Mesothelial cell of epicardium (in vitro differentiated cells): ENCODE measurements at places on chromosomes 2 and 18.

DNA sequence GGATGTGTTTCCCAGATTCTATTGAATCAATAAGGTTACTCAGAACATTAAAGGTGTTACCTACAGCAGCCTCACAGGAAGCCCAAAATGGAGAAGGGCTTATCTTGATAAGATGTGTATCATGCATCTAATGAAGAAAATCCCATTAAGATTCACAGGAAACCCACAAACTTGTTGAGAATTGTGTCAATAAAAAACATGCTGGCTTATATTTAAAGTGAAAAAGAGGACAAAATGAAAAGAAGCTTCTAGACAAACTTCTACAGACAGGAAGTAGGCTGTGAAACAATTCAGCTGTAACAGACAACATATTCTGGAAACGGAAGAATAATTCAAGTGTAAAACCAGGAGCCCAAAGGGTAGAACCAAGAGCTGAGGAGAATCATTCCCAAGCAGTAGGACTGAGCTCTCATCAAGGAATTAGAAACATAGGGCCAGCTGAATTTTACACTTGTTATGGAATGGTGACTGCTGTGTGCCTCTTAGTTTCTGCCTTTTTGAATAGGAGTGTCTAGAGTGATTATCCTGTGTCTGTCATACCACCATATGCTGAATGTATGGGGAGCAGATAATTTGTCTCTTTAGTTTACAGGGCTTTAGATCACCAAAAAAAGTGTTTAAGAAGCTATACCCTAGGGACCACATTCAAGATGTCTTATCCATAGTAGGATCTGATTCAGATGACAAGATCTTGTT is 9.6 kb downstream of the IMMT start:
- no peak for DNase-seq

- DNase-seq = no peak
These were observed 22.3 kb downstream of the ATP8B1 start for GRCh38 chr18:57780706-57781347.

GRCh38 chr2:130347220-130347925 is 4.7 kb downstream of the IMP4 start:
- DNase-seq = no peak

GRCh38 chr2:101613056-101613704 is 84.3 kb upstream of the MAP4K4 start:
- DNase-seq = no peak

DNA sequence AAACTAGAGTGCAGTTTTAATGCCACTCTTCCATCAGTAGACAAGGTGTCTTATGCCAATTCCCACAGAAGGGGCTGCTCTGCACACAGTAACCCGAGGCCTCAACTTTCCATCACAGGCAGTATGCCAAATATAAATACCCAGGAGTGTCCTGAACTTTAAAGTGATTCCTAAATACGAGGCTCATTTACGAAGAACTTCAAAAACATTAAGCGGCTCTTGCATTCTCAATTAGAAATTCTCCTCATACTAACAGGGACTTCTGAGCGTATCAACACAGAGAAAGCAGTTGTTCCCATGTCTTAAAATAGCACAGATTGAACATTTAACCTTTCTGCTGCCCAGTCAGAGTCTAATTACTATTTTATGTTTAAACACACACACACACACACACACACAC is 638.6 kb downstream of the ERBB4 start:
- no peak for DNase-seq

DNA sequence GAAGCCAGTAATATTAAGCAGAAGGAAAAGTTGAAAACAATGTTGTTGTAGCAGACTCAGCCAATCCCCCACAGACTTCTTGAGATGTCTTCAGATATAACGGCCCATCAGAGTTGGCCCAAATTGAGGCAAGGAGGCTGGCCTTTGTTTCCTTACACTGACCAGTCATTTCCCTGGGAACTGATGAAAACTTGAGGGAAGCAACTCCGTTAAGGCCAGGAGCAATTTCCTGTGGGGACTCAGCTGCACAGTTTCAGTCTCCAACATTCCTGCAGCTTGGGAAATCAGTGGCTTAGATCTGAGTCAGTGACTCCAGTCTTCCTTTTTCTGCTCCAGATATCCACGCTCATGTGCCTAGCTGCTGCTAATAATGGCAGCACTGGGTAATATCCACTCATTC is 75.7 kb downstream of the FTCDNL1 start:
- DNase-seq = no peak

DNA sequence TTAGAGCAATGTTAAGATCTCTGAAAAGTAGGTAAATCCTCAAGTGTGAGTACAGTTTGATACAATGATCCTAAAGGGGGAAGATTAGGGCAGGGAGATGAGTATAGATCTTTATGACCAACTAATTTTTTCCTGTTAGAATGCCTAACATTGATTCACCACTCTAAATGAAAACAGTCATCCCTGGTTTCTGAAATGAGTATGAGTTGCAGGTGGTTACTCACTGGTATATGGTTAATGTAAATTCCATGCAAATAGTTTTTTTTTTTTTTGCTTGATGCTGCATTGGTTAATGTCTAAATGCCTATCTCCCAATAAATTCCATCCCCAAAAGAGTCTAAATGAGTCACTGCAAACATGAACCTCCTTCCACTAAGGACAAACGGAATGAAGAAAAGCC is 55.0 kb upstream of the SERPINB2 start:
- DNase-seq = no peak

DNA sequence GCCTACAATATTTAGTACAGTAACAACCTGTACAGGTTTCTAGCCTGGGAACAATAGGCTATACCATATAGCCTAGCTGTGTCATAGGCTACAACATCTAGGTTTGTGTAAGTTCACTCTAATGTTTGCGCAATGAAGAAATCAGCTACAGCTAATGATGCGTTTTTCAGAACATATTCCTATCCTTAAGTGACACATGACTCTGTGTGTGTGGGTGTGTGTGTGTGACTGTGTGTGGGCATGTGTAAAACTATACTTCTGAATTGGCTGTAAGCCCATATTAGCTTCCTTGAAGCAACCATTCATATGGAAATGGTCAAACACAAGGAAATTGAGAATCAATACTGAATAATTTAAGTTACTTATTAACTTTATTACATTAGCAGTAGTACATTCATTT is 120.8 kb upstream of the SULT1C3 start:
- no peak for DNase-seq

- no peak for DNase-seq
These were observed 37.0 kb upstream of the CTDP1 start for GRCh38 chr18:79642626-79643025.

DNA sequence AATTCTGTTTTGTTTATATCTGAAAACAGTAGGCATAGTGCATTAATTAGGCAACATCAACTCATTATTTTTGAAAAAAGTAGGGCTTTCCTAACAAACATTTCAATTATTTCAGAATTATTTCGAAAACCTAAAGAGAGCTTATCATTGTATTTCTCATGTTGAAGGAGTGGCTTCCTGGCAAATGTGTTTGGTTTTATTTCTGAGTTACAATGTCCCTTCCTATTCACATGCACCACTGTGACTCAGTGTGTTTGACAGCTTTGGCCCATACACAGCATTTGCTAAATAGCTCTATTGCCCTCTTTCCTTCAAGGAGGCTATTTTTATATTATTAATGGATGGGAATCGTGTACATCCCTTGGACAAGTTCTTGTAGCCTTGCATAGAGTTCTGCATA is 205.9 kb downstream of the PTGR3 start:
- DNase-seq = no peak
